ENCODE measurements at places on chromosomes 4 and X.

DNA sequence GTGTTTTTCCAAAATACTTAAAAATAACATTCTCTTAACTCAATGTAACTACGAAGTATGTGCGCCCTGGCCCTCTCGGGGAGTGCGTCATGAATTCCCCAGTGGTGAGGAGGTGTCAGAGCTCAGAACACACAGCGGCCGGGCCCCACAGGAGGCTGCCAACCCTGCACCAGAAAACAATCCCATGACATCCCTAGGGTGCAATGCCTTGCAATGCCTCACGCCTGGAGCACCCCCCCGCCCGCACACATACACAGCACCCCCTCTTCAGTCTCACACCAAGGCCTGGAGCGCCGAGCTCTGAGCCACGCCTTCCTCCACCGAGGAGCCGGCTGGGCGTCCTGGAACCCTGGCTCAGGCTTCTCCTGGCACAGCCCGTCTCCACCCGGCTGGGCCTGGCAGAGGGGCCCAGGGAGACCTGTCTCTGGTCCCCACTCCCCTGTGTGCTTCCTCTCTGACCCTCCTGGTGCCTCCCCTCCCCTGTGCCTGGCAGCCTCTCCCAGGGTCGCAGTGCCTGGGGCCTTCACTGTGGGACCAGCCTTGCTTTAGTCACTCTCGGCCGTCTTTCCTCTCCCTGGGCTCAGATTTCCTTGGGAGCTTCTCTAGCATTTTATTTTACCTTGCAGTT, 108.2 kb upstream of the ADRA2C start:
- no peak for DNase-seq

DNA sequence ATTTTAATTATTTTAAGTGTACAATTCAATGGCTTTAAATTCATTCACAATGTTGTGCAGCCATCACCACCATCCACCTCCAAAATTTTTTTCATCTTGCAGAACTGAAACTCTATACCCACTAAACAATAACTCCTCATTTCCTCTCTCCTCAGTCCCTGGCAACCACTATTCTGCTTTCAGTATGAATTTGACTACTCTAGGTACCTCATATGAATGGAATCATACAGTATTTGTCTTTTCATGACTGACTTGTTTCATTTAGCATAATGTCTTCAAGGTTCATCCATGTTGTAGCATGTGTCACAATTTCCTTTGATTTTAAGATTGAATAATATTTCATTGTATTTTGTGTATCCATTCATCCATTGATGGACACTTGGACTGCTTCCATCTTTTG, 46.9 kb downstream of the KIF4A start:
- no peak for DNase-seq

GRCh38 chr4:159159611-159160010, 56.7 kb downstream of the RAPGEF2 start:
- no peak for DNase-seq

- DNase-seq, result peak; percentile 44
These were observed 17.3 kb upstream of the TBC1D14 start for GRCh38 chr4:6892190-6892908.

DNA sequence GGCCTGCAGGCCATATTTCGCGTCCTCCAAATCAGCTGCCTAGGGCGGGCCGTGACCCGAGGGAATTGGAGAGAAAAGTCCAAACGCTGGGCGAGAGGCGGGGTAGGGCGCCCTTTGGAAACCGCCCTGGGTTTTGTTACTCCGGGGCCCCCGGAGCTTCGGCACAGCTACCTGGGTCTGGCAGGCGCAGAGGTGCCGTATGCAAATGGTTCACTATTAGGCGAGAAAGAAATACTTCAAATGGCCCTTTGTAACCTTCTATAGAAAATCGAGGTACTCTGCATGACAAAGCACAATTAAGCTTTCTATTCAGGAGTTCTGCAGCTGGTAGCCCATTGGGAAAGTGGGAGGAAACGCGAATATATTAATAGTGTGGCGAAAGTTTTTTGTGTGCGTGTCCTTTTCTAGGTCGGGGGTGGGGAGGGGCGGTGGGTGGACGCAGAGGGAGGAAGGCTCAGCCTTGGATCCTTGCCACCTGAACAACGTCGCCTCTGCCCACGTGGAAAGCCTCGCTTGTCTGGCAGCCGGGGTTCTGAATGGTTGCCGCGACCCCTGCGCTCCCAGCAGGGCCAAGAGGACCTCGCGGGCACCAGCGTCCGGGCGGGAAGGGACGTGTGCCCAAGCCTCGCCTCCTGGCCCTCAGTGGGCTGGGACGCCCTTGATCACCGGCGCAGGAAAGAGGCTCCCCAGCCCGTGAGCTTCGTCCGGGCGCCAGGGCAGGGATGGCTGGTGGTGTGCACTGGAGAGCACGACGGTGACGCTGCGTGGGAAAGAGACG, 9.5 kb downstream of the GSX2 start:
- DNase-seq, result no peak

DNA sequence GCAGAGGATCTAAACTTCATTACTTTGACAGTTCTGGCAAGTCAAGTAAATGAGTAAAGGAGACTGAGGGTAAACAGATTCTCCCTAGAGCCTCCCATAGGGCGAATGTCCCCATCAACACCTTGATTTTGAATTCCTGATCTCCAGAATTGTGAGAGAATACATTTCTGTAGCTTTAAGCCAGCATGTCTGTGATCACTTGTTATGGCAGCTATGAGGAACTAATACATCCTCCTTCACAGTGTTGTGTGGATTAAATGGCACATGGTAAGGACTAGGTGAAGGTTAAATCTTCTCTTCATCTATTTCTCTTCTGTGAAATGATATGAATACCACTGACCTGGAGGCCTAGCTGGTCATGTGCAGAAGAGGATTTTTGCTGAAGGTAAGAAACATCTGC, 137.3 kb downstream of the CPEB2 start:
- no peak for DNase-seq

GRCh38 chr4:108714880-108715279, 48.0 kb downstream of the ETNPPL start:
- DNase-seq, result no peak

GRCh38 chr4:1542516-1543320, 136.5 kb upstream of the NKX1-1 start:
- DNase-seq, result no peak

- DNase-seq, result peak; percentile 48
These were observed at the start of gene KLF8 for GRCh38 chrX:56232221-56233082. KLF8 (plus strand) TSS chrX:56232356; CDS start chrX:56233335, 979 bp downstream.

All from stimulated activated CD8-positive, alpha-beta memory T cell treated with anti-CD3 and anti-CD28 coated beads, Interleukin-4, amount 100 ng/mL, for 48 hours (primary cell).